ENCODE measurements at places on chromosomes 2 and 18.

DNA sequence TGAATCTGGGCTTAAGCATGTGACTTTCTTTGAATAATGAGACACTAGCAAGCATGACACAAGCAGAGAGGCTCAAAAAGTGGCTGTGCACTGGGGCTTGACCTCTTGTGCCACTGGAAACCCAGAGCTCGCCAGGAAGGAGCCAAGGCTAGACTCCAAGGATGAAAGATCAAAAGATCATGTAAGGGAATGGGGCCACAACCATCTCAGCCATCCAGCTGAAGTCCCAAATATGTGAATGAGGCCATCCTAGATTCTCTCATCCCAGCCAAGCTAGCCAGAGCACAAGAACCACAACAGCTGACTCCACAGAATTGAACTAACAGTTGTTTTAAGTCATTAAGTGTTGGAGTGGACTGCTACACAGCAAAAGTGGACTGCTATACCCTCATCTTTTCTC, 288.1 kb downstream of the CCDC178 start:
- no peak for DNase-seq

- DNase-seq = no peak
Observed at GRCh38 chr2:214482728-214483127, 71.9 kb downstream of the VWC2L start.

DNA sequence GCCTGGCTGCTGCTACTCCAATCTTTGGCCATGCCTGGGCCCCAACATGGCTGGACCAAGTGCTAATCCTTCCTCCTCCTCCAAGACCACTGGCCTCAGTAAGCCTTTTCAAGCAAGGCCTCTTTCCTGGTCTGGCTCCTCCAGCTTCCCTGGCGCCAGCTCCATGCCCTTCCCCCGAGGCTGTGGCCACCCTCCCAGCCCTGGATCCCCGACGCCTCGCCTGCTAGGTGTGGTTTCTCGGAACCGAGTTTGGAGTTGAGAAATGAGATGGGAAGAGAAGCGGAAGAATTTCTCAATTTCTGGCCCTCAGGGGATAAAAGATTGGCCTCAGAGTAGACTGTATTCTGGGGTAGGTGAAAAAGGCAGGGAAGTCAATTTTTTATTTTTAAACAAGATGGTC, 46.4 kb downstream of the ADCY3 start:
- DNase-seq = no peak

DNA sequence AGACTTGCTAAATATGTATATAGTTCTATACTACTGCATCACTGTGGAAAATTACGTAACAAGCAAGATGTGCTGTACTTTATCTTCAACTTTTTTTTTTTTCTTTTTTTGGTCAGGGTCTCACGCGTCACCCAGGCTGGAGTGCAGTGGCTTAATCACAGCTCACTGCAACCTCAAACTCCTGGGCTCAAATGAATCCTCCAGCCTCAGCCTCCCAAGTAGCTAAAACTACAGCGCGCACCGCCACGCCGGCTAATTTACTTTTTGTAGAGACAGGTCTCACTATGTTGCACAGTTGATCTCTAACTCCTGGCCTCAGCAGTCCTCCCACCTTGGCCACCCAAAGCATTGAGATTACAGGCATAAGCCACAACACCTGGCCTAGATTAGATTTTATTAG, 68.0 kb downstream of the COX7A2L start:
- DNase-seq = no peak

DNA sequence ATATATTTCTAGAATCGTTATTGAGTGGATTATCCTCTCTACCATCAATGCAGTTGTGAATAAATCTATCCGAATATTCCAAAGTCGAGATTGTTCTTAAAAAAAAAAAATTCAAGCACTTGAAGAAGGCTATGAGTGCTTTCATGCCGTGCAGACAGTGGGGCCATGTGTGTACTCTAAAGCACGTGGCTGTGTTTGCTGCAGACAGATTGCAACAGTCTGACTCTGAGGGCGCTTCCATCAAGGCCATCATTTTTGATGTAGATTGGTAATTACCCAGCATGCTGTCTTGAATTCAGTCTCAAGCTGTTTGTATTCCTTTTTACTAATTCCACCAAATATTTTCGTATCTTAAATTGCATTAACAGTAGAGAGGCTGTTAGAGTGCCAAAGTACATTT, 325.9 kb upstream of the LINC00305 start:
- DNase-seq = no peak

DNA sequence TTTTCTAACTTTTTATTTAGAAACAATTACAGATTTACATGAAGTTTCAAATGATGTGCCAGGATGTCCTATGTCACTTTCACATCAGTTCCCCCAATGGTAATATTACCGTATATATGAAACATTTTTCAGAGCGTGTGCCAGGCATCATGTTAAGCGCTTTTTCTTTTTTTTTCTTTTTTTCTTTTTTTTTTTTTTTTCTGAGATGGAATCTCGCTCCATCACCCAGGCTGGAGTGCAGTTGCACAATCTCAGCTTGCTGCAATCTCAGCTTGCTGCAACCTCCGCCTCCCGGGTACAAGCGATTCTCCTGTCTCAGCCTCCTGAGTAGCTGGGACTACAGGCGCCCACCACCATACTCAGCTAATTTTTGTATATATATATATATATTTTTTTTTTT, 5.6 kb upstream of the PPP4R1 start:
- DNase-seq = no peak
